ENCODE measurements at places on chromosomes 5 and 9. TPM values are rescaled to one million over a fixed set of nuclear protein-coding genes. Genes with fewer than 3 reads are reported as not detected.

SIGMAR1 gene
- 248 TPM for total RNA-seq

EGFLAM gene
- total RNA-seq = 0.31 TPM

DIRAS2 gene
- not detected for total RNA-seq

AGXT2 gene
- total RNA-seq = not detected

SPINK7 gene
- total RNA-seq = 0.47 TPM

CAMK4 gene
- 1.0 TPM for total RNA-seq

SCGB3A2 gene
- not detected for total RNA-seq

ENC1 gene
- 31.8 TPM for total RNA-seq

All from hair follicular keratinocyte (primary cell).